Activated CD8-positive, alpha-beta T cell treated with anti-CD3 and anti-CD28 coated beads, Interleukin-2, amount 10 ng/mL, durations not matched to agents 7 days and 5 days (primary cell): ENCODE measurements at places on chromosomes 11 and 22.

DNA sequence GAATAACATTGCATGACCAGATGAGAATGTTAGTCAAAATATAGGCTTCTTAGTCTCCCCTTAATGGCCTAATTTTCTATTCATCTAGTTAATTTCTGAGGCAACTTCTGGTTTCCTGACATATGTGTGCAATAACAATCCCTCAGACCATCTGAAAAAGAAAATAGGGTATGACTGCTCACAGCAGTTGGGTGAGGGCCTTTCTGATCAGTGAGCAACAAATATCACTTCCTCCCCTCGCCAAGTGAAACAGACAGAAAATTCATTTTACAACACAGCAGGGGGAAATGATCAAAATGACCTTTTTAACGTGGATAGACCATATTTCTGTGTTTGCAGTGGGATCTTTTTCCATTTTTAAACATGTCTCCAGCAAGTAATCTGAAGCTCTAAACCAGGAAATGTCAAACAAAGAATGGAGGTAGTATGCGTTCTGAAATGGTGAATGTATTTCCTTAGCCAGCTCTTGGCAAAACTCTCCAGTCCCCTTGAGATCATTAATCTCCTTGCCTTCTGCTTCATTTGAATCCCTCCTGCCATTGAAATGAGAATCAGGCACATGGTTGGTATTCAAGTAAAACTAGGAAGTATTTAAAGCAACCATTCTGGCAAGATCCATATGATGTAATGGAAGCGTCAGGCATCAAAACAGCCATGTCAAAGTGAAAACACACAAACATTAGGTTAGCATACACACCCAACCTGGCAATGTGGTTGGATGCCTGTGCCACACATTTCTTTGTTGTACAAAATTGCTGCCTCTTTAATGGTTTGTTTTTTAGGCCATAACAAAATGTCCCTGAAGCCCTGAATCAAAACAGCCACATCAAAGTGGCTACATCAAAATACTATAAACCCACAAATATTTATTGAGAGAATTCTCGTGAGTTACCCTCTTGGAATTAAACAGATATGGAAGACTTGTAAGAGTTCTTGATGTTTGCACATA, 100.1 kb downstream of the SLC1A2 start:
- DNase-seq: no peak

DNA sequence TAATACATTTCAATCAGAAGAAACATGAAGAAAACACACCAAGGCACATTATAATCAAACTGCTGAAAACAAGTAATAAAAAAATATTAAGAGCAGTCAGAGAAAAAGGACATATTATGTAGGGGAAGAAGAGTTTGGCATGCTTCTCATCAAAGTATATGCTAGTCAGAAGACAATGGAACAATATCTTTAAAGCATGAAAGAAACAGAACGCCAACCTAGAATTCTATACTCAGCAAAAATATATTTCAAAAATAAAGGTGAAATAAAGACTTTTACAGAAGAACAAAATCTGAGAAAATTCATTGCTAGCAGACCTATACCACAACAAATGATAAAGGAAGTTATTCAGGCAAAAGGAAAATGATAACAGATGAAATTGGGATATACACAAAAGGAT, 34.6 kb upstream of the ANO1 start:
- no peak for DNase-seq

- DNase-seq: no peak
Measured at GRCh38 chr11:62500650-62501030, 46.0 kb downstream of the AHNAK start.

GRCh38 chr11:67240576-67241389, 25.5 kb upstream of the GRK2 start:
- peak; percentile 82 for DNase-seq

DNA sequence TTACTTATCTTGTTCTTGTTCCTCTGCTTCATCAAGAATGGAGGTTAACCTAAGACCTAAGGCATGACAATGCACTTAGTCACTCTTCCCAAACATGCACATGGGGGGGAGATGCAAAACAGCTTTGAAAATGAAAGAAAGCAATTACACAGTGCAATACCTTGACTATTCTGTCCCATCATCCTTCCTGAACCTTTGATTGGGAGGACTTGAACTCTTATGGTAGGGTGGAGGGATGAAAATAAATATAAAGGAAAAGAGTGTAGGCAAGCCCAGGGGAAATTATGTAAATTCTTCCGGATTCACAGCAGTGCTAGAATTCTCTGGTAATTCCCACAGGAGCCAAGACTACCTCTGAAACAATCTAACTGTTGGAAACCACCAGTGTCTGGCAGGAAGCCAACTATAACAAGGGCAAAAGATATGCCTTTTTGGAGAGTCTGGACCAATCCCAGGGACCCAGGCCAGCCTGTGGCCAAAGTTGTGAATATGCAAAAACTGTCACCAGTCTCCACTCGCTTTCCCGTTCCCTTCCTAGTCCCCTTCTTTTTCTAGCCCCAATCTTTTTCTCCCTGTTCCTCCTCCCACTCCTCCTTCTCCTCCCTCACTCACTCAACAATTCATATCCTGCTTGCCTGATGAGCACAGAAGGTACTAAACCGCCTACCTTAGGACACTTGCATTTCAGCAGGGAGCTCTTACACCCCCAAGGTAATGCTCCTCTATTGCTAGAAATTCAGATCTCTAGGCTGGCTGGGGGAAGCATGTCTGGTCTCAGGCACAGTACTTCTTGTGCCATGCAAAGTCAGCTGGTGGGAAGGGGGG, 2.5 kb upstream of the RCN1 start:
- DNase-seq: no peak

DNA sequence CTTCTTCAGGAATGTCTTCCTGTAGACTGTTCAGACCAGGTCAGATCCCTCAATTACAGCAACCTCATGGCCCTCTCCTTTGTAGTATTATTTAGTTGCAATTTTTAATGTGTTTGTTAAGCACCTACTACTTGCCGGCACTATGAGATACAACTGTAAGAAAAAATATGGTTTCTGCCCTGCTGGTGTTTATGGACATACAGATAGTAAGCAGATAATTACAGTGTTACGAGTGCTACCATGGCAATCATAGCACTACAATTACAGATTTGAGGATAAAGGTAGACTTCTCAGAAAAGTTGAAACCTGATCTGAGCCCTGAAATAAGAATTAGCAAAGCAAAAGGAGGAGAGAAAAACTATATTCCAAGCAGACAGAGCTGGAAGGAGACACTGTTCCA, 2.8 kb downstream of the LRRC51 start:
- no peak for DNase-seq

DNA sequence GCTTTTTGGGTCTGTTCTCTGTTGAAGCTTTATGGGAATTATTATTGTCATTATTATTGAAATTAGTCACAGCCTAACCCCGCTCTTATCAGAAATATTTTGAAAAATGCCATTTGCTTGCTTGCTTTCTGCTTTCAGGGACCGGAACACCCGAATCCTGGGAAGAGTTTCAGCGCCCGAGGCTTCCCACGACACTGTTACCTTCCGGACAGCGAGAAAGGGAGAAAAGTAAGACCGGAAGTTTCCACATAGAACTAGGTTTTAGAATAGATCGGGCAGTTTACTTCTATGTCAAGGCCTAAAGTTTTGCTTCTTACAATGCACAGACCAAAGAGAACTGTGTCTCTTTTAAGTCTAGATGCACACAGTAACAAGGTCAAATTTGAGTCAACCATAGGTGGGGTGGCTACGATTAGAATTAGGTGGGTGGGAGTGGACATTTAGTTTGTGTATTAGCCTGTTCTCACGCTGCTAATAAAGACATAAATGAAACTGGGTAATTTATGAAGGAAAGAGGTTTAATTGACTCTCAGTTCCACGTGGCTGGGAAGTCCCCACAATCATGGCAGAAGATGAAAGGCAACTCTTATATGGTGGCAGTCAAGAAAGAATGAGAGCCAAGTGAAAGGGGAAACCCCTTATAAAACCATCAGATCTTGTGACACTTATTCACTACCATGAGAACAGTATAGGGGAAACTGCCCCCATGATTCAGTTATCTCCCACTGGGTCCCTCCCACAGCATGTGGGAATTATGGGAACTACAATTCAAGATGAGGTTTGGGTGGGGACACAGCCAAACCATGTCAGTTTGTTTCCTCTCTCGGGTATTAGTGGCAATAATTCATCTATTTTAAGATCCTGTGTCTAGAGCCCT, 12.9 kb downstream of the MPEG1 start:
- DNase-seq: no peak

GRCh38 chr11:59746111-59746510, 9.1 kb upstream of the STX3 start:
- DNase-seq: no peak

DNA sequence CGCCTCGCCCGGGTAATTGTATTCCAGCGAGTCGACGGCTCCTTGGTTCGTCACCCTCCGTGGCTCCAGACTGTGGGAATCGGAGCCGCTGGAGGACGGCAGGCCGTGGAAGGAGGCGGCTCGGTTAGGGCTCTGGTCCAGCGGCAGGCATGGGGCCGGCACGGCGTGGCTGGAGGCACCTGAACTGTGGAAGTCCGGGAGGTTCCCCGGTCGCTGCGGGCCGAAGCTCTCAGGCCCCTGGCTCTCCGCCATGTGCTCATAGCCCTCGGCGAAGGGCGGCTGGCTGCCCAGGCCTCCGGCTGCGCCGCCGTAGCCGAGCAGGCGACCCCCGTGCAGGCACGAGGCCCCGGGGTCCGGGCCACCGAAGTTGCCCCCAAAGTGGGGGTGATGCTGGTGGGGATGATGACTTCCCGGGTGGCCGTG, 1.7 kb downstream of the MN1 start:
- no peak for DNase-seq

GRCh38 chr11:109604481-109605400, 182.8 kb downstream of the C11orf87 start:
- no peak for DNase-seq

- peak; percentile 63 for DNase-seq
Measured at GRCh38 chr11:1772270-1773130, 8.8 kb upstream of the CTSD start.

DNA sequence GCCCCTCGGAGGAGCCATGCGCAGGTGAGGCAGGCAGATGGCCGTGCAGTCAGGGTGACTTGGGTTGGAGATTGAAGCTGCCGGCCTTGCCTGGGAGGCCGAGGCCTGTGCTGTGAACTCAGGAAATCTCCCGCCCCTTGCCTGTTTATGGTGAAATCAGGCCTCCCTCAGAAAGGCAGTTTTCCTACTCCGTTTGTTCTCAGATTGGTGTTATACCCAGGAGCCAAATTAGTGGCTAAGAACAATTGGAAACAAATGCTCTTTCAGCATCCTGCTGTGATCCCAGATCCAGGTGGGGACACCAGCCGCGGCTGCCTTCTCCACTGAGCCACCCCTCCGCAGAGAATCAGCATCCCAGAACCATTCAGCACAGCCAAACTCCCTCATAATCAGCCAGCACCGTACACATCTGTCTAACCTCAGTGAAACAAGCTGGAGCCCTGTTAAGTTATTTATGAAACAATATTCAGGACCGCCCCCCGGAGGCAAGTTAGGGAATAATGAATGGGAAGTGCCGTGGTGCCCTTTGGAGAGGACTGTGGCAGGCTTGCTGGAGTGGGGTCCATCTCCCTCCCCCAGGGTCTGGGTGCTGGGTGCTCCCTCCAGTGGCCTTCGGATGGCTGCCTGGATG, 60.0 kb downstream of the PKNOX2 start:
- no peak for DNase-seq

GRCh38 chr11:122127020-122127419, 11.0 kb upstream of the BLID start:
- no peak for DNase-seq

DNA sequence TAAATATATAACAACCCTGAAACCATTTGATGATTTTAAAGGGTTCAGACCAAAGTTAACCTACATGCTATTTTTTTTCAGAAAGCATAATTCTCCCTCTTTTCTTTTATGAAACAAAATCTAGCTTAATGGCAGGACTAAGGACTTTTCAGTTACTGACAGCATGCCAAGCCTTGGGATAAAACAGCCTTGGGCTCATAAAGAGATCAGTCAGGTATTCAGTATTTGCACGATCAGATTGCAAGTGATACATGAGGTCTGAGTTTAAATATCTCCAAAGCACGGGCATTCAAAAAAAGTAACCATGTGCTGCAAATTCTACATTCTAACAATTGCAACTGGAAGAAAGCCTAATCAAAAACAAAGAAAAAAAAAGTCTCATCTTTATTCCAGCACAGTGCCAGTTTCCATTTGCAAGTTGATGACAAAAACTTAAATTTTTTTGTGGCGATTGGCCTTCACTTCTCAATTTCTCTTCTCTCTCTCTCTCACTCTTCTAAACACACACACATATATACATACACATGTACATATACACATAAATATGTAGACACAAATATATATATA, 60.1 kb downstream of the CTSC start:
- no peak for DNase-seq

GRCh38 chr22:42635531-42635930, 4.9 kb downstream of the ATP5MGL start:
- no peak for DNase-seq

- DNase-seq: peak; percentile 31
Measured at GRCh38 chr22:24060375-24060788, 49.3 kb downstream of the CABIN1 start.

GRCh38 chr22:30535182-30535581, 11.4 kb downstream of the SEC14L6 start:
- no peak for DNase-seq

- no peak for DNase-seq
Measured at GRCh38 chr11:40302669-40303068, 1156.8 kb downstream of the LRRC4C start.

DNA sequence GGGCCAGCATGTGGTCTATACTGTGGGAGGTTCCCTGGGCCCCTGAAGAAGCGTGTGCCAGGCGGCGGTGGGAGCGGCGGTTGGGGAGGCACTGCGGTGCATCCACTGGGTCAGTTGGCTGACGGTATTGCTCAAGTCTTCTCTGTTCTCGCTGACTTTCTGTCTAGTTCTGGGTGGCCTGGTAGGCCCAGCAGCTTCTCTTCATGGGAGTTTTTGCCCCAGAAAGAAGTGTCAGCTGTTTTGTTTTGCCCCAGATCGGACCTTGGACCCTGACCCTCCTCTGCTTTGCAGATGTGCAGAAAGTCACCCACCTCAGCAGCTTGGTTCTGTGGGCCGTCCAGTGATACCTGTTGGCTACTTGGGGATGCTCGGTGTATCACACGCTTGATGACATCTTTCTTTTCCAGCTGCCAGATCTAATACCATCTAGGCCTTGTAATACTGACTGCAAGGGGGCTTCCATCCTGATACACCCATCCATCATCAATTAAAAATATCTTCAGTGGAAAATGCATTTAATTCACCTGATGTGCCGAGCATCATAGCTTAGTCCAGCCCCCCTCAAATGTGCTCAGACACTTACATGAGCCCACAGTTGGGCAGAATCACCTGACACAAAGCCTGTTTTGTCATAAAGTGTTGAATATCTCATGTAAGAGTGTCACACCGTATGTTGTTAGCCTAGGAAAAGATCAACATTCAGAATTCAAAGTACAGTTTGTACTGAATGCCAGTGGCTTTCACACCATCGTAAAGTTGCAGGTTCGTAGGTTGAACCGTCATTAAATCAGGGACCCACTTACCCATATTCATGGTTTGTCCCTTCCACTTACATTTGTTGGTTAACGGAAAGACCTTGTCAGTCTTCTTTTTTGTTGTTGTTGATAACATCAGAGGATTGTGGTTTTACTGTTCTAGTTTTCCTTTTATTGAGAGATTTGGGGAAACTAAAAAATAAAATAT, 13.9 kb downstream of the ZBED4 start:
- no peak for DNase-seq

- DNase-seq: no peak
Measured at GRCh38 chr11:12884751-12885318, 124.3 kb upstream of the RASSF10 start.
